ENCODE measurements at places on chromosomes 6 and 20.

DNA sequence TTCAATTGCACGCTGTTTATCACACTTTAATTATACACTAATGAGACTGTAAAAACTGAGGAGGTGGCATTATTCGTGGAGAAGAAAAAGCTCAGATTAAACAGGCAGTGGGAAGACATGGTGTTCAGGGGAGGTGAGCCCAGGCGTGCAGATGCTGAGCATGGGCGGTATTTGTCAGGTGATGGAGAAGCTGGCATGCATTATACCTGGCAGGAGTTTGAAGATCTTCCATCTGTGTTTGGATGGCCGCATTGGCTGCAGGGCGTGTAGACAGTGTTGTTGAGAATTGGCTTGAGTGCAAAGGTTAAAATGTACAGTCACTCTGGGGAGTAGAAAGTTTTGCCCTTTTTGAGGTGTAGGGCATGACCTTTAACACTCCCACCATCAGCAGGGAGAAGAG is 213.8 kb downstream of the ERMARD start:
- DNase-seq, result no peak

GRCh38 chr6:56890683-56891429 is 64.1 kb upstream of the BEND6 start:
- DNase-seq, result no peak

- DNase-seq, result peak; percentile 51
Observed at GRCh38 chr20:23857962-23858595, 21.5 kb downstream of the CST5 start.

GRCh38 chr6:9499709-9500108 is 915.2 kb downstream of the TFAP2A start:
- no peak for DNase-seq

- DNase-seq, result no peak
Observed at GRCh38 chr6:164097551-164098398, 683.3 kb downstream of the QKI start.

DNA sequence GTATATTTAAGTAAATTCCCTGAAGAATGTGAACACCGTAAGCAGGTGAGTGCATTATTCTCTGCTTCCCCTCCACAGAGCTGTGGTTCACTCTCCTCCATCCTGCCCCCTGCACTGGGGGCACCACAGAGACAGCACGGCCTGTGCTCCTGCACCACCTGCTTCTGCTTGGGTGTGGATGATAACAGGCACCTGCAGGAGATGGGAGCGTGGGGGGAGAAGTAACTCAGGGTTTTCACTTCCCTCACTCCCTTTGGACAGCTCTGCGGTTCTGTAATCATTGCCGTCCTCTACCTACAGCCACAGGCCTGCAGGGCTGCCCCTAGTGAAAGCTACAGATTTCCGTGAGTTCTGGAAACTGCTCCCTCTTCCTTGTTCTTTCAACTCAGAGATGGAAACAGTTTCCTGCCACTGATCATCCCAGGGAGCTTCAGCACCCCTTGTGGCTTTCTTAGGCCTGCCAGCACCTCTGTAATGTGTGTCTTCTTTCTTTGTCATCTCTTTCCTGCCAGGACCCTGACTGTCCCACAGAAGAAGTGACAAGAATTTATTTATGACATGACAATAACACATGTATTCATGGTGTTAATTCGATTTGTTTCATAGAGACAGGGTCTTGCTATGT is 21.3 kb upstream of the MICB start:
- DNase-seq, result no peak

DNA sequence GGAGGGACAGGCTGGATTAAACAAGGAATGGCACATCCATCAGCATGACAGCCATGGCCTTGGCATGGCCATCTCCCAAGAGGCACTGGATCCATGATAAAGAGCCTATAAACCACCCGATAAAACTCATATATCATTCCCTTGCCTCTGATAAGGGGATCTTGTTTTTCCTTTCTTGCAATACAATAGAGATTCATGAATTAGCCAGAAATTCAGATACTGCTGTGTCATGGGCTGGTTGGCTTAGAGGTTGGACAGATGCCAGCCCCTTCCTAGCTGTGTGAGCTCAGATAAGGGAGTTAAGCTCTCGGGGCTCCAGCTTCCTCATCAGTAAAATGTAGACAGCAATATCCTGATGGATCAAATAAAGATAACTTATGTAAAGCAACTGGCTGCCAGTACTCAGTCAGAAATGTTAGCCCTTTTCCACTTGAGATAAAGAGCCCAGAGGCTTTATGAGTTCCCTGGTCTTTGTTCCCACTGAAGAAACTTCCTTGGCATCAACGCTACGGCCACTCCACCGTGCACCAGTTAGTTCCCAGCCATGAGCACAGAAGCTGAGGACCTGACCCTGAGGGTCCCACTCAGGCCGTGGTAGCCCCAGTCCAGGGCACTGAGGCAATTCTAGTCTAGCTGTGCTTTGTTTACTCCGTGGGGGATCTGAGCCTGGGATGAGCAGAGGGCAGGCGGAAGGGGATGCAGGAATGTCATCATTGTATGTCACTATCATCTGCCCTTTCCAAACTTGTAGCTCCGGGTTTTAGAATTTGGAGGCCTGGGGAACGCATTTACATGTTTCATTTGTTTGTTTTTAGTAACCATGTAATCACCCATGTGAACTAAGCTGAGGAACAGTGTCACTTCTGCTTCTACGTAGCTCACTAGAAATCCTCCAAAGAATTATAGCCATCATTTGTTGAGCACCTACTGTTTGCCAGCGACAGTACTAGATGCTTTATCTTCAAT is 67.2 kb upstream of the TBC1D7 start:
- no peak for DNase-seq

DNA sequence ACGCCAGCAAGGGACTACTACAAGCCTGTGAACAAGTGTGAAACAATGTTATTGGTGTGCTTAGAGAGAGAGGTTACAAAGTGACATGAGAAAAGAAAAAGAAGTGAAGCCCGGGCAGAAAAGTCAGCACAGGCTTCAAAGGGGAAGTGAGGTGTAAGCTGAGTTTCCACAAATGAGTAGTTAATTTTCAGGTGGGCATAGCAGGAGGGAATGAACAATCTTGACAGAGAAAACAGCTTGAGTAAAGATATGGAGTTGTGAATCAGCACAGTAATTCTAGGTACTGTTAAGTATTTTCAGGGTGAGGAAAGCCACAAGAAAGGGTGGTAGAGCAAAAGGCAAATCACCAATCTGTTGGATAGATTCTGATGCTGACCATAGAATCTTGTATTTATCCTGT is 4.3 kb downstream of the KCNQ5 start:
- no peak for DNase-seq

GRCh38 chr20:63791497-63792156 is 39.4 kb downstream of the ZBTB46 start:
- DNase-seq, result peak; percentile 42

DNA sequence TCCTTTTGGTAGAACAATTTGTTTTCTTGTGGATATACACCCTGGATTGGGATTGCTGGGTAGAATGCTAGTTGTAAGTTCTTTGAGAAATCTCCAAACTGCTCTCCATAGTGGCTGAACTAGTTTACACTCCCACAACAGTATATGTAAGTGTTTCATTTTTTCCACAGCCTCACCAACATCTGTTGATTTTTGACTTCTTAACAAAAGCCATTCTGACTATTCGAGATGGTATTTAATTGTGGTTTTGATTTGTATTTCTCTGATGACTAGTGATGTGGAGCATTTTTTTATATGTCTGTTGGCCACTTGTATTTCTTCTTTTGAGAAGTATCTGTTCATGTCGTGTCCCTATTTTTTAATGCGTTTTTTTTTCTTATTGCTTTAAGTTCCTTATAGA is 444.1 kb downstream of the CBLN4 start:
- DNase-seq, result no peak

- DNase-seq, result peak; percentile 34
Observed at GRCh38 chr6:113909224-113909856, 52.2 kb downstream of the MARCKS start.

DNA sequence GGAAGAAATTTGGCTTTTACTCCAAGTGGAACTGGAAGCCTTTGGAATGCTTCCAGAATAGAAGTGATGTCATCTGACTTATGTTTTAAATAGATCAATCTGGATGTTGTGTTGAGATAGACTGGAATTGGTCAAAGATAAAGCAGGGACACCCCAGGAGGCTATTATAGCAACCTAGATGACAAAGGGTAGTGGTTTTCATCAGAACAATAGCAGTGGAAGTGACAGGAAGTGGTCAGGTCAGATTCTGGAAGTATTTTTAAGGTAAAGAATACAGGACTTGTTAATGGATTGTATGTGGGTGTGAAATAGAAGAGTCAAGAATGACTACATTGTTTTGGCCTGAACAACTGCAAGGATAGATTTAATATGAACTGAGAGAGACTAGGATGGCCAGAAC is 191.4 kb downstream of the ADGRB3 start:
- DNase-seq, result no peak

GRCh38 chr6:40274058-40274457 is 313.1 kb downstream of the LRFN2 start:
- DNase-seq, result no peak

DNA sequence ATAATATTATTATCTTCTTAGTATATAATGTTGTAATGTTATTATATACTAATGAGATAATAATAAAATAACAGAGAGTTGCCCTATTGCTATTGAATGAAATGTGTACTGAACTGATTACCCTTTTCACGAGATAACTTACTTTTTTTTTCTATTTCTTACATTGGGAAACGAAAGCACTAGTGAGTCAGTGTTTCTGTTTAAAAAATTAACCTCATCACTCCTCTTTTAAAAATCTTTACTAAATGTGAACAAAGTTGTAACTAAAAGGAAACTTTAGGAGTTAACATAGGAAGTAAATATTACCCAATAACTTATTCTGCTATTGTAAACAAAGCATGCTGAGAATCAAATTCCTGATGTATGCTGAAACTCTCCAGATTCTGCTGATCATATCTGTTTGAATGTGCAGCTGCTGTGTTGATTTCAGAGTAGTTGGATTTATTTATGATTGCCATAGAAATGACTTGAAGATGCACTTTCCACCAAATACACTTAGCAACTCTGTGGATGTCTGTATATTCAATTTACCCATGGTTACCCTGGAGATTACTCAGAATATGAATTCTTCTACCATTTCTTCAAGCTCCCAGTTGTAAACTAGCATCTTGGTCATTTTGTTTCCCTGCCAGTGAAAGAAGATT is 523.4 kb downstream of the TENT5A start:
- DNase-seq, result no peak

GRCh38 chr20:41938353-41938752 is 320.2 kb upstream of the CHD6 start:
- DNase-seq, result no peak

GRCh38 chr20:58975353-58975752 is 5.7 kb upstream of the NELFCD start:
- no peak for DNase-seq

All from nephron progenitor cell (in vitro differentiated cells).